ENCODE measurements at places on chromosomes 3 and 15.

- no peak for DNase-seq
Observed at GRCh38 chr15:101088271-101088670, 163.6 kb downstream of the CHSY1 start.

DNA sequence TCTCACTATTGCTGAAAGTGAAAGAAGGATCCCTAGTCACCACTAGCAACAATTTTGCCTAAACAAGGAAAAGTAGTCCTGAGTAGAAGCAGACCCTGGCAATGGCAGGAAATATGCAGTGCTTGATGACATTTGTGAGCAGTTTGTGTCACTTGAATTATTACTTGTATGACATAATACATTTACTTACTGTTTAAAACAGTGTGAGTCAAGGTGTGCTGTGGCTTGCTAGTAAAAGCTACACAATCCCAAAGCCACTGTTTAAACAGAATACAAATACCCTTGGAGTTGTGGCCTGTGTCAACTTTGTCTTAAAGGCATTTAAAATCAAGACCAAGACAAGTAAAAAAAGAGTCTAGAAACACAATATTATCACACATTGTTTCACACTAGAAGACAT is 775.4 kb downstream of the ROBO1 start:
- DNase-seq = no peak

DNA sequence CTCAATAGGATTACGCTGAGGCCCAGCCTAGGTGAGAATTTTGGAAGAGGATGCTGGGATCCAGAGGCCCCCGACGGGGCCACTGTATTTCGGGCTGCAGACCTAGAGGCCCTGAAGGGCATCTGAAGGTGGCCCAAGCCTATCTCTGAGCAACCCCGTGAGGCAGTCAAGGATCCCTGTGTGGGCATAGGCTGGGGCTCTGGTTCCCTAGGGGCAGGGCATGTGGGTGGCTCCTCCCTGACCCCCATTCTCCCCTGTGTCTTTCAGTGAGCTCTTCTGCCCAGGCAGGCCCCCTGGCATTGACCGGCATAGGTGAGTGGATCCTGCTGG is 216.0 kb downstream of the SNRPN start:
- no peak for DNase-seq

GRCh38 chr3:36710606-36711005 is 53.7 kb downstream of the DCLK3 start:
- DNase-seq = no peak

- DNase-seq = no peak
Observed at GRCh38 chr3:130299531-130299930, 45.9 kb upstream of the COL6A5 start.

GRCh38 chr15:99981191-99981647 is 248.0 kb upstream of the LYSMD4 start:
- no peak for DNase-seq

DNA sequence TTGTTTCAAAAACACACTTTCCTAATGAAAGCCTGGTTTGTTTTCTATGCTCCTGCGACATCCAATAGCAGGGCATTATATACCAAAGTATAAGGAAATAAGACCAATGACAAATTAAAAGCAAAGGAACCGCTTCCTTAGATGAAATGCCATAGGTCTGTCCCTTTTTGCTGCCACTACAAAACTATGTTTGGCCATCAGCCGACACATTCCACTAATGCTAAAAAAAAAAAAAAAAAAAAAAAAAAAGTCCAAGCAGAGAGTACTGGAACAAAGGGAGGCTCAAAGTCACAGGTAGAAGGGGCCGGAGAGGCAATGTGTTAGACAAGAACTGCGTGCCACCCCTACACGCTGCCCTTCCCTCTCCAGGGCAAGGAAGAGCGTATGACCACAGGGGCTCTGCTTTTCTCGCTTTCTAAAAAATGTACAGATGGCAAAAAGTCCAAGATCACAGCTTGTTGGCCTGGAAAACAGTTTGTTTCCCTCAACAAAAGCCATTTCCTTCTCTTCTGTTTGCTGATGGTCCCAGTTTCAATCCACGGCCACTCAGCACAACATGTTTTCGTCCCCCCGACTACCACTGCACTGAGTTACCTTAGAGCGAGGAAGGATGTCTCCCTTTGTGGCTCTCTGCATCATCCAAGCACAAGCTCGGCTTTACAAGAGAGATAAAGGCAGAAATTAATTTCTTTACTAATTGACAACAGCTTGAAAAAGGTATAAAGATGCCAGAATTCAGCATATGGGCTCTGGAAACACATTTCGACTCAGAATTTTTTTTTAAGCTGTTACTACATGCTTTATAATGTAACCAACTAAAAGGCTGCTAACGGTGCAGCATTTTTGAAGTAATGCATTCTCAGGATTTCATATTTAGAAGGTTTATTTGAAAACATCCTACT is 70.8 kb downstream of the ABTB1 start:
- DNase-seq = no peak

GRCh38 chr15:95032156-95032555 is 800.8 kb downstream of the MCTP2 start:
- DNase-seq = no peak

DNA sequence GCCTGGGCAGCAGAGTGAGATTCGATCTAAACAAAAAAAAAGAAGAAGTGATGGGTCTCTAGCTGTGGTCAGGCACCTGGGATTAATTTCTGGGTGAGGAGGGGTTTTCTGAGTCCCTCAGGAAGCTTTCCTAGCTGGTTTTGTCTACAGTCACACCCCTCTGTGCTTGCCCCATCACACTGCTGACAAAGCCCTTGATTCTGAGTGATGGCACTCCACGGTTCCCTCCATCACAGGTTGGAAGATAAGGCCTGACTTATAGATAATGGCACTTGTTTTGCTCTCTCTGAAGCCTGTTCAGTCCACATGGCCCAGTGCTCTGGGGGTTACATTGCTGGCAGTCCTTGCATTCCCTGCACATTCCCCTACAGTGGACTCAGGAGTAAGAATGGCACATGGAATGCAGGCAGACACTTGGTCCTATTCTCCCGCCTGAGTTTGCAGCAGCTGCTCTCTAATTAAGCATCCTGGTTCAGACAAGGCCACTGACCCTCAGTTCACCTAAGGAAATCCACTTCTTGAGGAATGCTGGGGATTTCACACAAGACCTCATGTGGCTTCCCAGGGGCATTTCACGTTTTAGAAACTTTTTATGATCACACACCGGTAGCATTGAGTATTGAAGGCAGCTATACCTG is 81.0 kb upstream of the NMNAT3 start:
- DNase-seq = no peak

DNA sequence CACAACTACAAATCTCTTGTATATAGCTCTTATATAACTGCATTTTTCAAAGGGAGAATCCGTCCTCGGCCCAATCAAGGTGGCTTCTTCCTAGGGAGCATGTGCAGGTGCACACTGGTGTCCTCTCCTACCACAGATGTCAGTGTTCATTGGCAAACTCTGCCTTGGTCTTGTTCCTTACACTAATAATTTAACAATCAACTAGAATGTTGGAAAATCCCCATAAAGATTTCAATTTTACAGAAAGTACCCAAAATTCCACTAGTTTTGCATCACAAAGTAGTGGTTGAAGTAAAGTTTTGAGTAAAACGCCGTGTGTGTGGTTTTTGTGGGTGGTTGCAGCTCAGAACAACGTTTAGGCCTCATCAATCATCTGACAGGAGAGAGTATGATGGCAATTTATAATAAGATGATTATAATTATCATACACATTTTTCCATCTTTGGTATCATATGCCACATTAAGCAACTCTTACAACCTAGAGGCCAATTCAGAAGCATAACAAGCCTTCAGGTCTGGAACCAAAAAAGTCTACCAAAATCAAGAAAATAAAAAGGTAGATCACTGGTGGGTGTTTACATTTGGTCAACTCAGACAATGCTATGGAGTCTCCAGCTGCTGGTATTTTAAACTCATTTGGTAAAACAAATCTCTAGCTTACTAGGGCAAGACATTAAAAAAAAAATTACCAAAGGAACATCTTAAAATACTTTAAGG is 128.9 kb upstream of the BHLHE40 start:
- no peak for DNase-seq

GRCh38 chr3:2517500-2518172 is 419.0 kb downstream of the CNTN4 start:
- DNase-seq = no peak

GRCh38 chr3:76083992-76084391 is 298.6 kb upstream of the ZNF717 start:
- DNase-seq = no peak

DNA sequence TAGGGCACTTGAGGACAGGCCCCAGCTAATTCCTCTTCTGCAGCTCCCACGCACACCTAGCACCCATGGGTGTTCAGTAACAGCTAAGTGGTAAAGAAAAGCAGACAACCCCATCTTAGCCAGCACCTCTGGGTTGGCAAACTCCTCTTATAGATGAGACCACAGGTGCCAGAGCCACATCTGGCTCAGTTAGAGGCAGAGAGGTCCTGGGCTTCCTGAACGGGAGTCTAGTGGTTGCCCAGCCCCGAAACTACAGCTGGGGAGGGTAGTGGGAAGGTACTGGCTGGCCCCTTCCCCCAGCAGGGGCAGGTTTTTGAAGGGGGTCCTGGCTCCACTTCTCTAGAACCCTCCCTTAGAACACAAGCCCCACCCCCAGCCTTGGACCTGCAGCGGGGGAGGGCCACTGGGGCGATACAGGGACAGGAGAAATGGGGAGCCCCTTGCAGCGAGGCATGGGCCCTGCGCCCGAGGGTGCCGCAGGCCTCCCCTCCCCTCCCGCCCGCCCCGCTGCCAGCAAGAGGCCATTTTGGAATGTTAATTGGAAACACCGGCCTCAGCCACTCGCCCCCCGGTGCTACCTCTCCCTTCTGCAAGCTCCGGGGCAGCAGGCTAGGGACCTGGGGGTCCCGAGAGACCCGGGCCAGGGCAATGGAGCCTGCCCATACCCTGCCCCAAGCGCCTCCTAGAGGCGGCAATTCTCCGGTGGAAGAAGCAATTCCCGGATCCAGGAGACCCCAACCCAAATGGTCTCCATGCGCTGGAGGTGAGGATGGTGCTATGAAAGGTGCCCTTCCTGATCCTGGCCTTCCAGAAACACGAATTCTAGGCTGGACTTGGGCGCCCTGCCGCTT is 1.5 kb downstream of the DUSP7 start:
- DNase-seq = no peak

GRCh38 chr3:187914231-187914630 is 169.0 kb upstream of the BCL6 start:
- DNase-seq = no peak

- no peak for DNase-seq
Observed at GRCh38 chr3:14879211-14879874, 60.6 kb downstream of the FGD5 start.

DNA sequence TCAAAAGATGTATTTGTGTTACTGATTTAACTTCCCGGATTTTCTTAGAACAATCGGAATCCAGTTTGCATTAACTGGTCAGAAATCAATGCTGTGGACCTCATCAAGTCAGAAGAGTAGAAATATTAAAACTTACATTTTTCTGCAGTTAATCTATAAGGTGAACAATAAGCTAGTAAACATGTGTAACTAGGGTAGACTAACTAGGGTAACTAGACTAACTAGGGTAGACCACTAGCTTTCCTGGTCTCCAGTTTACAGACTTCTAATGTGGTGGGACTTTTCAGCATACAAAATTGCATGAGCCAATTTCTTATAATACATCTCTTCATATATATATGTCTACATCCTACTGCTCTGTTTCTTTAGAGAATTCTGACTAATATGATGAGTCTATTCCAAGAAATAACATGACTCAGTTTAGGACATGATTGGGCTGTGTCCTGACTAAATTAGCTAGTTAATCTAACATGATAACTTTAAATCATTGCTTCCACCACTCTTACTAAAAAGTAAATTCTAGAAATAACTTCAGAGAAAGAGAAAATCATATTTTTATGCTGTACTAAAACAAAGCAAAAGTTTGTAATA is 5.3 kb downstream of the PLSCR2 start:
- DNase-seq = no peak

GRCh38 chr15:99508311-99508645 is 57.5 kb upstream of the MEF2A start:
- no peak for DNase-seq

DNA sequence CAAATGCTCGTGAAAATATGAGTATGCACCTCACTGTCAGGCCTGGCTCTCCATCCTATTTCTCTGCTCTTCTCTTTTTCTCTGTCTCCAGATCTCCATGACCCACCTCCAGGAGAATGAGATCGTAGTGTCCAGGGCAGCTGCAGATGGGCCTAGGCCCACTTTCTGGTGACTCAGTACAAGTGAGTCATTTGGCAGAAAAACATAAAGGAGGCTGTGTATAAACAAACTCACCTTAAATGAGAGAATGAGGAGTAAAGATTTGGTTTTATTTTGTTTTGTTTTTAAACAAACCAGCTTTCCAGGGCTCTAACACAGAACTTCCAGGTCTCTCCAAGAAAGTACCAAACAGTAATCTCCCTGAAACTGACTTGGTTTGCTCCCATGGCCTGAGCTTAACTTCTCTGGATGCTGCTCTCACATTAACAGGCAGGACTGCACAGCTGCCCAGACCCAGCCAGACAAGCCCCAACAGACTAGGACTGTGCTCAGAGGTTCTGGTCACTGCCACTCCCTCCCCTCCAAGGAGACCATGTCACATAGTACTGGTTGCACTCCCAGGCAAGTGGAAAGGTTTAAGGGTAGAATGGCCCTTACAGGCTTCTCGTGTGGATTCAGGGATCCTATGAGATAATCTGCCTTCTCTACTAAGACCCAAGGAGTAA is 1.5 kb upstream of the HEG1 start:
- no peak for DNase-seq

DNA sequence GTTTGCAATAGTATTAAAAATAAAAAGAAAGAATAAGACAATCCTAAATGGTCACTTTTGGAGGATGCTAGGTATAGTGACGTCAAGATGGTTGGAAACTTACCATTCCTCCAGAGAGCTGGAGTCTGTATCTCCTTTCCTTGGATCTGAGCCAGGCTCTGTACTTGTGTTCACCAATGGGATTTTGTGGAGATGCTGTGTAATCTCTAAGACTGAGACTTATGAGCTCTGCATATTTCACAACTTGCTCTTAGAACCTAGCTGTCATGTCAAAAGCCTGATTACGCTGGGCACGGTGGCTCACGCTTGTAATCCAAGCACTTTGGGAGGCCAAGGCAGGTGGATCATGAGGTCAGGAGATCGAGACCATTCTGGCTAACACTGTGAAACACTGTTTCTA is 126.8 kb upstream of the CLSTN2 start:
- no peak for DNase-seq

GRCh38 chr3:115999613-116000012 is 376.3 kb downstream of the GAP43 start:
- peak; percentile 2 for DNase-seq

- DNase-seq = no peak
Observed at GRCh38 chr3:166897811-166898210, 482.3 kb downstream of the ZBBX start.

GRCh38 chr3:116141724-116142123 is 303.6 kb downstream of the LSAMP start:
- no peak for DNase-seq

DNA sequence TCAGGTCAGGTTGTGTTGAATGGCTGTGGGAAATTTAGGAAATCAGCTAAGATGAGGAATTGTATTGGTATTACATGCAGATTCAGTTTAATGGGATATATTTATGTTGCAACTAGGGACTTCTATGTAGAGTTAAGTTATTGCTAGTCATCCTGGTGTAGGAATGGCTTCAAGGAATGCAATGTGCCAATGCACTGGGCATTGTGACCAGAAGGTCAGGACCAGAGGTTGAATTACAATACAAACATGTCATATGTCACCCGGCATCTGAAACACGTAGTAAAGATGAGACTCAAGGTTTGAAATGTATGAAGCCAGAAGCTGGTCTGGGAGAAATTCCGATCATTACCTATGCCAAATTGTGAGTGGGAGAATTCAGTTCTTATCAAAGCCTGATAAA is 11.7 kb upstream of the GAP43 start:
- DNase-seq = no peak
